ENCODE measurements at places on chromosomes 5 and 9.

DNA sequence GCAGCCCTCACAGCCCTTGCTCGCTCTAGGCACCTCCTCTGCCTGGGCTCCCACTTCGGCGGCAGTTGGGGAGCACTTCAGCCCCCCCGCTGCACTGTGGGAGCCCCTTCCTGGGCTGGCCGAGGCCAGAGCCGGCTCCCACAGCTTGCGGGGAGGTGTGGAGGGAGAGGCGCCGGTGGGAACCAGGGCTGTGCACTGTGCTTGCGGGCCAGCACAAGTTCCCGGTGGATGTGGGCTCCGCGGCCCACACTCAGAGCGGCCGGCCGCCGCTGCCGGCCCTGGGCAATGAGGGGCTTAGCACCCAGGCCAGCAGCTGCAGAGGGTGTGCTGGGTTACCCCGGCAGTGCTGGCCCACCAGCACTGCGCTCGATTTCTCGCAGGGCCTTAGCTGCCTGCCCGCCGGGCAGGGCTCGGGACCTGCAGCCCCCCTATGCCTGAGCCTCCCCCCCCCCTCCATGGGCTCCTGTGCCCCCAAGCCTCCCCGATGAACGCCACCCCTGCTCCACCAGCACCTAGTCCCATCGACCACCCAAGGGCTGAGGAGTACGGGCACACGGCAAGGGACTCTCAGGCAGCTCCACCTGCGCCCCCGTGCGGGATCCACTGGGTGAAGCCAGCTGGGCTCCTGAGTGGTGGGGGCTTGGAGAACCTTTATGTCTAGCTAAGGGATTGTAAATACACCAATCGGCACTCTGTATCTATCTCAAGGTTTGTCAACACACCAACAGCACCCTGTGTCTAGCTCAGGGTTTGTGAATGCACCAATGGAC, 224.8 kb downstream of the ZNF608 start:
- no peak for DNase-seq

- no peak for DNase-seq
Measured at GRCh38 chr5:6545770-6546690, 86.8 kb downstream of the NSUN2 start.

DNA sequence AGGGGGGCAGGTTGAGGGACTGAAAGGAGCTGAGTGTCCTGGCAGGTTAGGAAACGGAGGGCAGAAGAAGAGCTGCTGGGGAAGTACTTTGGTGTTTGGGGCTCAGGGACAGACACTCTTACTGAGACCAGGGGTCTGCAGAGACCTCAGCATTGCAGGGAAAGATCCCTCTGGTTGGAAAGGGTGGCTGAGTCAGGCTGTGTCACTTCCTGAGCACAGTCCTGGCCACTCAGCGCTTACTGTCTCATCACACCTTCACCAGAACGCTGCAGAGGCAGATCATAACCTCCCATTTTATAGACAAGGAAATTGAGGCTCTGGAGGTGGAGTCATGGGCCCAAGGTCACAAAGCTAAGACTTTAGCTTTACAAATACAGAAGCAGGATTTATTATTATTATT, 54.3 kb downstream of the LMX1B start:
- no peak for DNase-seq

DNA sequence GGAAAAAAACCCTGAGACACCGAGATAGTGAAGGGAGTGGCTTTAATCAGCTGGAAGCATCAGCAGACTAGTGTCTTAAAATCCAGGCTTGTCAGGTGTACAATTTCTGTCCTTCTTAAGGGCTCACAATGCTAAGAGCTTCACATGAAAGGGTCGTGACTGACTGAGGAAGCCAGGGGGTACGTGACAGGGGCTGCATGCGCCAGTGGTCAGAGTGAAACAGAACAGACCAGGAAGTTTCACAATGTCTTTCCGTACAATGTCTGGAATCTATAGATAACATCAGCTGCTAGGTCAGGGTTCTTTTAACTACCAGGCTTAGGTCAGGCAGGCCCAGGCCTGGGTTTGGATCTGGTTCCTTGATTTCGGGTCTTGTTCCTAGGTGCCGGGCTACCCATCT, 253.0 kb downstream of the CDH10 start:
- no peak for DNase-seq

- DNase-seq, result no peak
Measured at GRCh38 chr9:108550106-108550505, 305.7 kb downstream of the ACTL7B start.

DNA sequence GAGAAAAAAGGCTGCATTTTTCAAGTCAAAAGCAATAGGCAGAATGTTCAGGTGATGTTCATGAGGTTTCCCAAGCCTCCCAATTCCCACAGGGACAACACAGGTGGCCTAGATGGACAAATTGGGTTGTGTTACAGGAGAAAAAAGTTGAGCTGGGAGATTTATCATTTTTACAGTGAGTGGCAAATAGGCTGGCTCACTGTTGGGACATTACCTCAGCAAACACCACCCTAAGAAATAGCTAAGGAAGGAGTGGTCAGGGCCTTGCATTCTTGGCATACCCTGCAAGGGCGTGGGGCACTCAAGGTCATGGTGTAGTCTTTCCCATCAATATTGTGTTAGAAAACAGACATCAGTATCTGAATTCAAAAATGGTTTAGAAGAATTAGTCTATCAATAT, 23.3 kb upstream of the CPLANE1 start:
- DNase-seq, result no peak

DNA sequence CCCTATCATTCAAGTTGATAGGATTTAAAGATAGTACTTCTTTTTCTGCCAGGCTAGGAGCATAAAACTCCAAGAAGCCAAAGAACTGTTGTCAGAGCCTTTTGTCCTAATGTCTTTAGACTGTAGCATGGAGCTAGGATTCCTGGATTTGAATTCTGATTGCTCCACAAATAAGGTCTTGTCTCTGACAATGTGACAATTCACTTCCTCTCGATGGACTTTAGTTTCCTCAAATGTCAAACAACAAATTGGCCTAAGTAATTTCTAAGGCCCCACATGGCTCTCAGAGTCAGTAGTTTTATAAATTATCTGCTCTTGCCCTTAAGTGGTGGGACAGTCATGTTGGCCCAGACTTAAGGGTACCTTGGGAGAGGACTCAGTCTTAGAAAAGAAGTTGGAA, 36.7 kb downstream of the RFK start:
- DNase-seq, result no peak

- DNase-seq, result no peak
Measured at GRCh38 chr5:98796197-98796972, 22.9 kb downstream of the RGMB start.

DNA sequence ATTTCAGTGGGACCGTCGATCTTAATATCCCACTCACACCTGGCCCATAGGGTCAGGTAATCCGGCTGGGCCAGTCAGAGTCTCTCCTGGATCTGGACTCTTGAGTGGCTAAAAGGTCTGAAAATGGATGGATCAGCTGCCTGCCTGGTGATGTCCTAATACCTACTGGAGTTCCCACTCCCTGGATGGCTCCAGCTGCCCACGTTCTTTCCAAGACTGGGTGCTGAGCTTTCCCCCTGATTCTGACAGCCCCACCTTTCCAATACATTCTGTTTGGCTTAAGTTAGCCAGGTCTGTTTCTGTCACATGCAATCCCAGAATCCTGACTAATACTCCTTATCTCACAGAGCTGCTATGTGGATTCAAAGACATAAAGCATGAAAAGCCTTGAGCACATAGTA, 10.2 kb downstream of the SH3PXD2B start:
- DNase-seq, result no peak

All from right renal pelvis (tissue), 4 donors.